Activated CD4-positive, alpha-beta T cell treated with anti-CD3 and anti-CD28 coated beads for 36 hours (primary cell): ENCODE measurements at places on chromosomes 5 and 9. TPM values are rescaled to one million over a fixed set of nuclear protein-coding genes. Genes with fewer than 3 reads are reported as not detected.

GRCh38 chr5:124140060-124140459 is 606.4 kb downstream of the ZNF608 start:
- no peak for DNase-seq

The FBXO4 gene
- 22.3 TPM for total RNA-seq

GRCh38 chr5:34719029-34719428 is 62.9 kb downstream of the RAI14 start:
- no peak for DNase-seq

The SKP2 gene
- total RNA-seq, result 56.8 TPM

GRCh38 chr5:105030153-105030552 is 1467.6 kb upstream of the NUDT12 start:
- DNase-seq, result no peak

GRCh38 chr5:10701567-10702039 is 59.4 kb downstream of the DAP start:
- DNase-seq, result peak; percentile 57

DNA sequence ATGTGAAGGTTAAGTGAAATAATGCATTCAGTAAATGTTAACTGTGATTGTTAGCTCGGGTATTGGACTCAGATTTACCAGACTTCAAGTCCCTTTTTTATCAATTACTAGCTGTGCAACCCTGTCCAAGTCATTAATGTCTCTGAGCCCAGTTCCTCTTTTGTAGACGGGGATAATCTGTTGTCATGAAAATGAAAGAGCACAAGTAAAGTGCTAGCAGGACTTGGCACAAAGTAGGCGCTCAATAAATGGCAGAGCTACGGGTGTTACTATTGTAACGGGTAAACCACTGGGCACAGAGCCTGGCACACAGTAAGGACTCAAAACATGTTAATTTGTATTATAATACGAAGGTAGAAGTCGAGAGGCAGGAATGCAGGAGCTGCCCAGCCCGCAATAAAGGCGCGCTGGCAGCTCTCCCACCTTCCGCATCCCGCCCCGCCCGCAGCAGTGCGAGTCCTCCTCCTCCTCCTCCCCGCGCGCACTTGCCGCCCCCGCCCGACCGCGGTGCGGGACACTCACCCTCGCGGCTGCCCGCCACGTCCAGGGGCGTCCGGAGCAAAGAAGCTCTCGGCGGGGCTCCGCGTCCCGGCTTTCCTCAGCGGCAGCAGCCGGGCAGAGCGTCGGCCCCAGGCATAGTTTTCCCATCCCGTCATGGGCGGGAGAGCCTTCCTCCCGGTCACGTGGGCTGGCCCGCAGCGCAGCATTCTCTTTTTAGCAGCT is at the start of gene C1QTNF2:
Gene C1QTNF2 (minus strand): TSS at position 637 of the 723 bp plus-strand sequence. CDS start 15,615 bp downstream, outside the sequence.
- peak; percentile 46 for DNase-seq

- no peak for DNase-seq
Observed at GRCh38 chr5:81169924-81170323, 63.2 kb upstream of the CKMT2 start.

- no peak for DNase-seq
Observed at GRCh38 chr9:122951056-122951455, 10.2 kb downstream of the RABGAP1 start.

DNA sequence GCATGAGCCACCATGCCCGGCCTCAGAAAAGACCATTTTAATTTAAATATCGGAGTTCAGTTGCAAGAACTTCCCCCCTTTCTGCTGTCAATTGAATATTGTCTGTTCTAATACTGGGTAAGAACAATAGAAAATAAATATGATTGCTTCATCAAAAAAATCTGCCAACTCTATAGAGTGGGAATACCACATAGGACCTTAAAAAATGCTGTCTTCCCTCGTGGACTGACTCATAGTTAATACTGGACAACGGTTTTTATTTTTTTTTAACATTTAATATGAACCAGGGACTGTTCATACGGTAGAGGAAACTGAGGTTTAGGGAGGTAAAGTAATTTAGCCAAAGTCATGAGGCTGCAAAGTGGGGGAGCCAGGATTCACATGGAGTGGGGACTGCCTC is 9.7 kb downstream of the ZNF462 start:
- DNase-seq, result no peak

The ACOT12 gene
- not detected for total RNA-seq

GRCh38 chr9:127521919-127522304 is 70.6 kb downstream of the LRSAM1 start:
- DNase-seq, result no peak

GRCh38 chr5:160021831-160022446 is 13.0 kb downstream of the TTC1 start:
- peak; percentile 61 for DNase-seq

DNA sequence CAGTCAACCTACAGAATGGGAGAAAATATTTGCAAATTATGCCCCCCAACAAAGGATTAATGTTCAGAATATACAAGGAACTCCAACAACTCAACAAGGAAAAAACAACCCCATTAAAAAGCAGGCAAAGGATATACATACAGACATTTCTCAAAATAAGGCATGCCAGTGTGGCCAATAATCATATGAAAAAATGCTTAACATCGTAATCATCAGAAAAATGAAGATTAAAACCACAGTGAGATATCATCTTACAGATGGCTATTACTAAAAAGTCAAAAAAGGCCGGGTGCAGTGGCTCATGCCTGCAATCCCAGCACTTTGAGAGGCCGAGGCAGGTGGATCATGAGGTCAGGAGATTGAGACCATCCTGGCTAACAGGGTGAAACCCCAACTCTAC is 103.2 kb downstream of the KLHL3 start:
- DNase-seq, result no peak

The LMX1B gene
- not detected for total RNA-seq

- DNase-seq, result no peak
Observed at GRCh38 chr9:21549890-21550289, 67.8 kb upstream of the IFNE start.

The IRX2 gene
- not detected for total RNA-seq

DNA sequence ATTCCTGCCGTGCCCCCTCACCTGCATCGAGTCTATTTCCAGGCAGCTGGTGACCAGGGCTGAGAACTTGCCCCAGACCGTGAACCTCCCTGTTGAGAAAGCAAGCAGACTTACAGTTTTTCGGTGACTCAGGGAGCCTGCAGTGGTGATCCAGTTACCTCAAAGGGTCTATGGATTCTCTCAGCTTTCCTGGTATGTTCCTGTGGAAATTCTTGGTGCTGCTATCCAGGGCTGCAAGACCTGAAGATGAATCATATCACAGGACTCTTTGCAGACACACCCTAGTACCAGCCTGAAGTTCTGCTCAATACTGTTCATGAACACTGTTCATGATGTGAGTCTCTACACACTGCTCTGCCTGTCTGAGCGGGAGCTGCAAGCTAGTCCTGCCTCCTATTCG is 154.7 kb downstream of the WDR70 start:
- DNase-seq, result no peak

GRCh38 chr5:62585306-62585705 is 6.7 kb downstream of the LRRC70 start:
- no peak for DNase-seq

DNA sequence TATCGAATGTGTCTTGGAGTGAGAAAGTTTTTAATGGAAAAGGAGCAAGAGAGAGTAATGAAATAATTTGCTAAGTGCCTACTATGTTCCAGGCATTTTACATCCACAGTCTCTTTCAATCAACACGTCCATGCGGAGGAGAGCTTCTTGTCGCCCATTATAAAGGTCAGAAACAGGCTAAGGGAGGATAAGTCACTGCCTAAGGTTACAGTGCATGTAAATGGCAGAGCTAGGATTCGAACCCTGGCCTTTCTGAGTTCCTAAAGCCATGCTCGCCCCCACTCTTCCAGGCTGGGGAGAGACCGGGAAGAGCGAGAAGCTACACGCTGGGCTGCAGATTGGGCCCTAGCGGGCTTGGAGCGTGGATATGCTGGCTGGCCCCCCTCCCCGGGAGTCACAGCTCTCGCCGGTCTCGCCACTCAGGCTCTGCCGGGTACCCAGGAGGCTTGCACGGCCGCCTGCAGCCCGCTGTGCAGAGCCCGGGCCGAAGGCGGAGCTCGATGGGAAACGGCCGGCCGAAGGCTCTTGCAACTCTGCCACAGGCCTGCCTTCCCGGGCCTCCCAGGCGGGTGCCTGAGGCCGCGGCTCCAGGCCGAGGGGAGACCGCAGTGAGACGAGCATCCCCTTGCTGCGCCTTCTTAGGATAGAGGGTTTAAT is 775 bp upstream of the LHX2 start:
- DNase-seq, result peak; percentile 36

- no peak for DNase-seq
Observed at GRCh38 chr5:147912011-147912410, 5.7 kb upstream of the C5orf46 start.

DNA sequence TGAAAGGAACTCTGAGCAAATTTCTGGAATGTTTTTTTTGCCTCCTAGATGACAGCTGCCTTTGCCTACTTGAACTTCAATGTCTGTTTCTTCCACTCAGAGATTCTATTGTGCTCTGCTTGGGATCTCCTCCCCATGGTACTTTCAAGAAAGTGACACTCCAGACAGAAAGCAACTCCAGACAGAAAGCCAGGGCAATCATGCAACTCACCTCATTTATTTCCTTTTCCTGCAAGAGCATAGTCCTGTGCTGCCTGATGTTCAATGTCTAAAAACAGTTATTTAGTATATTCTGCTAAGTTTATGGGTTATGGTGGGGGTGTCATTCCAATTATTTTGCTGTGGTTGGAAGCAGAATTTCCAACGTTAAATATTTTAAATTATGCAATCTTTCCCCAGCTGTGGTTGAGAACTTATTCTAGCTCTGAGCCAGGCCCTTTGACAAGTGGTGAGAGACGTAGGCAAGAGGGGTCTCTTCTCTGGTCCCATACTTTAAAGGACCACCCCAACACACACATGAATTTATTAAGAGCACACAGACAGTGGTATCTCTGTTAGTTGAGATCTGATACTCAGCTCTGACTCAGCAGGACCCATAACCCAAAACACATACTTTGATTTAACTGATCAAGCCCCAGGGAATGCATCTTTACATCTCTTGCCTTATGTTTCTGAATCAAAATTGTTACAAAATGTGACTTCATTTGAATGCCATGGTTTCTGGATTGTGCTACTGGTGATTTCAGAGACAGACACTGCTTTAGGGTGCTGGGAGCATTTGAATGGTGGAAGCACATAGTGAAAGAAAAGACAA is 39.5 kb upstream of the MAMDC2 start:
- no peak for DNase-seq

- no peak for DNase-seq
Observed at GRCh38 chr9:95627802-95628201, 111.0 kb upstream of the PTCH1 start.

- DNase-seq, result no peak
Observed at GRCh38 chr5:100800562-100800961, 102.5 kb downstream of the ST8SIA4 start.

The ANKS6 gene
- 17.4 TPM for total RNA-seq

GRCh38 chr9:90726215-90726614 is 75.4 kb upstream of the SYK start:
- DNase-seq, result no peak

The NEUROG1 gene
- total RNA-seq, result not detected

- DNase-seq, result peak; percentile 2
Observed at GRCh38 chr5:132474131-132474723, 16.3 kb downstream of the IRF1 start.

- DNase-seq, result peak; percentile 67
Observed at GRCh38 chr9:21789541-21790037, 12.8 kb upstream of the MTAP start.

DNA sequence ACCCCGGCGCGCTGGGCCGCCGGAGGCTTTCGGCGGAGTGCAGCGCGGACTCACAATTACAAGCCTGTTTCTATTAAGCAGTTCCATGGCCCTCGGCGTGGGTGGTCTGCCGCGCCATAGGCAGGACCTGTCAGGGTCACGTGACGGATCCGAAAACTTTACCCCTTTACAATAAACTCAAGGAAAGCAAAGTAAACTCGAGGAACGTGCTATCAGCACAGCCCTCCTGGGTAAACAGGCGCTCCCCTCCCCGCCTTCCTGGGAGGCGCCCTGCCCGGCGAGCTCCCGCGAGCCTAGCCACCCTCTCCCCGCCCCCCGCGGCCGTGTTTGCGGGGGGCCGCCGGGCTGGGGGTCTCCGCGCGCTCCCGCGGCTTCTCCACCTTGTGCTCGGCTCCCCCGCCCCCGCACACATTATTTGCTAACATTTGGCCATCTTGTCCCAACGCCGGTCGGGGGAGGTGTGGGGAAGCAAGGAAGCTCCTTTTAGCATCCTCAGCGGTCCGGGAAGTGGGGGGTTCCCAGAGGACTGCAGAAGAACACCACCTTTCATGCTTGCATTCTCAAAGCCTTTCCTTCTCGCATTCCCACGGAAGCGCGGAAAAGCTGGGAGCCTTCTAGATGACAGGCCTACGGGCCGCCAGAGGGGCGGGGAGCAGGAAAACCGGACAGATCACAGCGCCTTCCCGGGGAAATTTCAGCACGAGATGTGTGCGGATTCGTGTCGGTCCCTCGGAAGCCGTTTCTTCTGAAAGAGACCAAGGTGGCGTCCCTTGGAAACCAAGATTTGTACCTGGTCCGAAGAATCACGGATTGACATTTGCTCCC is at the start of gene PTCH1:
Gene PTCH1 (minus strand): TSS at position 238 of the 825 bp plus-strand sequence.
- DNase-seq, result peak; percentile 64

DNA sequence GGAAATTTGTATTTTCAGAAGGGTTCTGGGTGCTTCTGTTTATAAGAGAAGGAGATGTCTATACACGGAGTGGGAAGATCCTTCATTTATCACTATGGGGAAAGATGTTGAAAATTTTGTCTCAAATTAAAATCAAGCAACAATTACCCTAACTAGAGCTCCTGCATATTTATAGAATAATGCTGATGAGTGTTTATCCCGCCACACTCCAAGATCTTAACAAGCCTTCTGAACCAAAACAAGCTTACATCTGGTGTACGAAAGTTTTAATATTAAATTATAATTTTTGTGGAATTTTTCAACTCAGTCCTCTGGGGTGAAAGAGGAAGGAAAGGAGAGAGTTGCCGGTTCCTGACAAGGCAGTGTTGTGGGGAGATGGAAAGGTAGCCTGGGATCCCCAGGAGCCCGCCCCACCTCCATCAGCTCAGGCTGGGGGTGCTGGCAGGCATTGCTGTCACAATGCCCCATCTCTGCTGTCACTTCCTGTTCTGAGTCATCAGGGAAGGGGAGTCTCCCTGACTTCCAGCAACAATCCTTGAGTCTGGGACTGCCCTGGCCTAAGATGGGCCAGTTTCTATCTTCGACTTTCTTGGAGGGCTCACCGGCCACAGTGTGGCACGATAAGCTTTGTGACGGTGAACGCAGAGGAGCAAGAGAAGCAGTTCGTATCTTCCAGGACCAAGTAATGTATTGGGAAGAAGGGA is 64.5 kb downstream of the ERAP1 start:
- DNase-seq, result no peak

- peak; percentile 72 for DNase-seq
Observed at GRCh38 chr5:155616779-155617392, 603.3 kb downstream of the KIF4B start.

GRCh38 chr5:28216939-28217360 is 1178.6 kb upstream of the CDH9 start:
- DNase-seq, result no peak

The SHLD3 gene
- total RNA-seq, result 3.5 TPM

The FIBCD1 gene
- total RNA-seq, result not detected
